HL-60 (cell line): ENCODE measurements at places on chromosomes 11 and 22.
A peak's percentile ranks its signal among the peaks of the same experiment; 100 is the strongest.

- DNase-seq = no peak
Observed at GRCh38 chr11:19838994-19839768, 126.5 kb downstream of the NAV2 start.

- DNase-seq = no peak
Observed at GRCh38 chr11:10243896-10244575, 50.0 kb downstream of the SBF2 start.

- no peak for DNase-seq
Observed at GRCh38 chr11:67493548-67494370, 10.9 kb downstream of the AIP start.

- no peak for DNase-seq
Observed at GRCh38 chr11:26078231-26078821, 253.6 kb upstream of the ANO3 start.

- no peak for DNase-seq
Observed at GRCh38 chr11:61803889-61804647, 11.4 kb downstream of the FEN1 start.

DNA sequence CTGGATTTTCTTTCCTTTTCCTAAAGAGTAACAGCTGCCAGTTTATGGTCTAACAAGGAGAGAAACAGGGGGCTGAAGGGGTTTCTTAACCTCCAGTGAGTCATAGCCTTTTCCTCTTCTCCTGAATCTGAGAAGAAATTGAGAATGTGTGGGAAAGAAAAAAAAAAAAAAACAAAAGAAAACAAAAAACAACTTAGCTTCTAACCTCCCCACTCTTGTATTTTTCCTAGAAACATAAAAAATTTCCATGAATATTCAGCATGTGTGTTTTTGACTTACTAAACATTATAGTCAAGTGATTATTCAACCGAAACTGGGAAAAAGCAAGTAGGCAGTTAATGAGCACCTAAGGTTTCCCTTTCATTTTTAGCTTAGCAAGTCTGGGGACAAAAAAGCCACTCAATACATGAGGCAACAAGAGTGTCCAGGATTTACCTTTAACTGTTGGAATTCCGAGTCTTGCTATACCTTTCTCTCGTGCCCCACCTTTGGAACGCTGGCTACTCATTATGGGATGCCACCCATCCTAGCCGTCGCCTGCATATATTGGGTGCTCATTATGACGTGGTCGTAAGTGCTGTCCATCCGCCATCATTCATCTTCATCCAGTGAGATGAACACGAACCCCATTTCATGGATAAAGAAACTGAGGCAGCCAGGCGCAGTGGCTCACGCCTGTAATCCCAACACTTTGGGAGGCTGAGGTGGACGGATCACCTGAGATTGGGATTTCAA lies 2.4 kb downstream of the ASPHD2 start:
- no peak for DNase-seq

- no peak for DNase-seq
Observed at GRCh38 chr11:31492320-31492913, 17.0 kb downstream of the IMMP1L start.

DNA sequence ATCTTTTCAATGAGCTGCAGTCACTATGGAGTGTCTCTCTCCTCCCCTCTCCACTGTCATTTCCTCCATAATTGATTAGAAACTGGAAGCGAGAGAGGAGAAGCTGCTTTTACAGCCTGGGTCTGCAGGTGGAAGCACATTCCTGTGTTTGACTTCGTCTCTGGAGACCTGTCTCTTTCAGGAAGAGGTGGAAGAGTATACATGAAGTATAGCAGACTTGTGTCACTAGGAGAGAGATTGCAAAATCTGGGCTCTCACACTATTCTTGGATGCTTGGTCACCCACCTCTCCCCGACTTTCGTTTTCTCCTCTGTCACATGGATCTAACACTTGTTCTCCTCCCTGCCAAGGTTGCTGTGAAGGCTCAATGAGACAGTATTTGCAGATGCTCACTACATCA lies 323.3 kb downstream of the NTM start:
- DNase-seq = no peak

- no peak for DNase-seq
Observed at GRCh38 chr11:104352036-104352435, 188.1 kb upstream of the PDGFD start.

DNA sequence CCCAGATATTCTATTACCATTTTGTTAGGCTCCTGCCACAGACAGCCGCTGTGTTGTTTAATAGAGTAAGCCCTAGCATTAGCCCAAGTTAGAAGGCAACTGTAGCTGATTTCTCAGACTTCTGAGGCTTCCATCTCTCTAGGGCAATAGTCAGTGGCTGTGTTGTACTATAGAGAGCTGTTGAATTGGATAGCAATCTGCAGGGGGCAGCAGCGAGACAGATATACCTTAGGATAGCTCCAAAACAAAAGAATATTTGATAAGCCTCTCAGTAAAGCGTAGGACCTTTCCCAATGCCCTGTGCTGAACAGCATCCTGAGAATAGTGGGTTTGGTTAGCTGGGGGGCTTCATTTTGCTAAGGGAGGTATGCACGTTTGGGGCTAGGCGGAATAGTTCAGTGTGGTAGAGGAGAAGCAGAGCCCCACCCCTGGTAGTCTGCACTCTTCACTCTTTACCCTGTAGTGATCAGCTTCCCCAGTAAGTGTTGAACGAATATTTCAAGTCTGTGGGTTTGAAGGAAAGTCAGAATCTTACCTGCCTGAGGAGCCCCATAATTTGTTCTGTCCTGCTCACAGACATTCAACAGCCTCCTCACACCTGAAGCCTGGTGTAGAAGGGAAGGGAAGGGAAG lies 515.1 kb downstream of the INSC start:
- DNase-seq = peak; percentile 59

GRCh38 chr11:11635443-11635842 lies 13.6 kb upstream of the GALNT18 start:
- no peak for DNase-seq

- no peak for DNase-seq
Observed at GRCh38 chr11:79088967-79089366, 351.9 kb downstream of the TENM4 start.

GRCh38 chr22:43308836-43309235 lies 34.3 kb downstream of the SCUBE1 start:
- DNase-seq = no peak

GRCh38 chr11:128929991-128930390 lies 12.7 kb downstream of the TP53AIP1 start:
- DNase-seq = no peak

GRCh38 chr22:19983741-19984140 lies 32.9 kb downstream of the ARVCF start:
- no peak for DNase-seq

DNA sequence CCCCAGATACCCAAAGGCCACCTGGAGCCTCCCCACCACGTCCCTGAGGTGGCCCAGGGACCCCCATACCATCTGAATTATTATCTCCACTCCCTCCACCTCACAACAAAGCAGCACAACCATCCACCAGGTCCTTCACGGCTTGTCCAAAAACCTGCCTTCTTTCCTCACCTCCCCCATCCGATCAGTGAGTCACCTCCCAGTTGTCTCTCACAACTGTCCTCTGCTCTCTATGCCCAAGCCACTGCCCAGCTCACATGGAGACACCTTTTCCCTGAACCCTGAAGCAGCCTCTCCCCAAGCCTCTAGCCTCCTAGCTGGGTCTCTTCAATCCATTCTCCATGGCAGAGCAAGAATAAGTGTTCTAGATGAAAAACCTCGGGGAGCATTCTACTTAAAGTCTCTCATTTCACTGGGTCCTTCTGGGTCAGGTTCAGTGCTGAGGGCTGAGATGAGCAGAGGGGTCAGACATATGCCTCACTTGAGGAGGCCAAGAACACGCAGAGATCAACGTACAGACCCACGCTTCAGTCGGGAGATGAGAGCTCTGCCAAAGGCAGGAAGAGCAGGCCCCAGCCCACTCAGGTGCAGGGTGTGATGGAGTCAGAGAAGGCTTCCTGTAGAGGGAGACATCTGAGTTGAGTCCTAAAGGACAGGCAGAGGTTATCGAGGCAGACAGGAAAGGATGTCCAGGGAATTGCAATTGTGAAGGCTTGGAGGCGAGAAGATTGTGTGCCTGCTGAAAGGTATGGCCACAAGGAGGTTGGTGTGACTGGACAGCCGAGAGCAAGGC lies 74.7 kb downstream of the PDE2A start:
- no peak for DNase-seq

- no peak for DNase-seq
Observed at GRCh38 chr11:66815646-66816045, 27.6 kb upstream of the RCE1 start.

DNA sequence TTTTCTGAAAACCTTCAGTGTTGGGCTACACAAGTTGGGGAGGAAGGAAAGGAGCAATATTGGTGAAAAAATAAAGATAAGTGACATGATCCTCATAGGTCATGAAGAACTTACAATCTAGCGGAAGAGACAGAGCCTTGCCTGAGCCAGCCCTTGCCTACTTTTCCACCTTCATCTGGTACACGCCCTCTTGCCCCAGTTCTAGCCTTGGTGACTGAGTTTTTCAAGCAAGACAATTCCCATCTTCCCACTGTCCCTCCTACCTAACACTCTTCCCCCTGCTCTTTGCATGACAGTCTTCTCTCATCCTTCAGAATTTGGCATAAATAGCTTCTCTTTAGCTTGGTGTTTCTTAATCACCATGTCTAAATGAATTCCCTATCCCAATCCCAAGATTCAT lies 42.6 kb downstream of the BBOX1 start:
- DNase-seq = no peak

DNA sequence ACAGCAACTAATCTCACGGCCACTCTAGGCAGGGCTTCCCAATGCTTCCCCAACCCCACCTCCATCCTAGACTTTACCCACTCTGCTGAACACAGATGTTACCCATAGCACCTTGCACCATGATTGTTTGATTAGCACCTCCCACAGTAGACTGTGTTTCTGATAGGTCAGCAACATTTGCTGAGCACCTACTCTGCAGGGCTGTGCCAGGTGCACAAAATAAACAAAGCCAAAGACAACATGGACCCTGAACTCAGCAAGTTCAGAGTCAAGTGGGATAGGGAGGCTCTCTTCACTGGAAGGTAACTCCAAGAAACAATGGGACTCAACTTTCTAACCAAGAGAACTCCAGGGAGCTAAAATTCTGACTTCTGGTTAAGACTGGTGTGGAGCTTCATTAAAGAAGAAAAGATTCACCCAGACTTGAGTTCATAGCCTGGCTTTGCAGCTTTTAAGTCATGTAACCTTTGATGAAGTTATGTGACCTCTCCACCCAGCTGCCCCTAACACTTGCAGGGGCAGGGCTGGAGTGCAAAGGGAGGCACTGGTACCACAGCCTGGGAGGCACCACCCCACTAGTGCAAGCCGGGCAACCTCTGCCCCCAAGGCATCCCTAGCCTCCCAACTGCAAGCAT lies 6.7 kb upstream of the RTN4RL2 start:
- DNase-seq = no peak

DNA sequence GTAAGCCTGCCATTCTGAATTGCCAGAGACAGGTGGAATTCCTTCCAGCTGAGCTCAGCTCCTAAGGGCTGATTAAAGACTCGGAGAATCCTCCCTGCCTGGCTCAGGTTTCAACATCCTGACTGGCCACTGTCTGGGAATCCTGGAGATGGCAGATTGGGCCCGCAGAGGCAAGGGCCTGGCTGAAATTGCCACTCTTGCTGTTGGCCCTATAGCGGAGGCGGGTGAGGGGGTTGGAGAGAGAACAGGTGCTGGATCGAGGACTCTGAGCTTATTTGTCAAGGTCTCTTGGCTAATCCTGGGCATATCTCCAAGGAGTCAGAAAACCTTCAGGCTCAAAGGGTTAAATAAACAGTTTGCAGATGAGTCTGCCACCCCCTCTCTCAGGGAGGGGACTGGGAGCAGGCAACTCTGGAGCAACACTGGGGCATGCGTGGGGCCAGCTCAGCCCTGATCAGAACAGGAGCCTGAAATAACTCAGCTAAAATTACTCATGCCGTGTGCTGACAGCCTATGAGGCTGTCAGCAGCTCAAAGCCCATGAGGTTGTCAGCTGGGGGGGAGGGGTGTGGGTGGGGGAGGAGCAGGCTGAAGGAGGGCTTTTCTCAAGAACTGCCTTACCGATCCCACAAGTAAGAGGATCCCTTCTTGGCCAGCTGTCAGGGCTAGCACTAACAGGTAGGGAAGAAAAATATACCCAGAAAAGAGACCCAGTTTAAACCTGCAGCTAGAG lies 14.7 kb upstream of the MFRP start:
- peak; percentile 27 for DNase-seq

DNA sequence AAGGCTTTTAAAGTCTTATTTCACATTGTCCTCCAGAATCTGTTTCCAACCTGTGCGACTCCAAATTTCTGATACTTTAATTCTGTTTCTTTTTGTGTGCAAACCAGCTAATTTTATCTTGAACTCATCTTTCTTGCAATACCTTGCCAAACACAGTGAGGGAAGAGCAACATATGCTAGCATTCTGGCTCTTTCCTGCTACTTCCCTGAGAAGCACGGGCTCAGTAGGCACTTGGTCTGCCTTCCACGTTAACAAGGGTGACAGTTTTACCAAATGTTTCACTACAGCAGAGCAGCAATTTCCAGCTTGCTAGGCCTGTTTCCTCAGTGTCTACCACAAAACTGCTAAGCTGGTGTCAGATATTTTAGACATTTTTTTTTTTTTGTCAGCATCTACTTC lies 405.8 kb downstream of the NTM start:
- DNase-seq = no peak

- DNase-seq = peak; percentile 46
Observed at GRCh38 chr22:24423519-24424000, 3.8 kb upstream of the ADORA2A start.

GRCh38 chr11:1223346-1224110 lies 662 bp downstream of the MUC5B start:
- no peak for DNase-seq

- no peak for DNase-seq
Observed at GRCh38 chr11:106217456-106217855, 140.0 kb downstream of the AASDHPPT start.

DNA sequence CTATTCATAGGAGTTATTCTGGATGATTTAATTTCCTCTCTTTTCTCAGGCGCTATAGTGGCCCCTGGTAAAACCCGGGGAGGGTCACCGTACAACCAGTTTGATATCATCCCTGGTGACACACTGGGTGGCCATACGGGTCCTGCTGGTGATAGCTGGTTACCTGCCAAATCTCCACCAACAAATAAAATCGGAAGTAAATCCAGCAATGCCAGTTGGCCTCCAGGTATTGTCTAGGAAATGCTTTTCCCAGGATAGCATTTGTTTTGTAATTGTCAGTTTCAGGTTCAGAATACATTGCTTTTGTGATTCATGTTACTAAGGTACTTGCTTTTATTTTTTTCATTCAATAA lies 35.6 kb upstream of the ADSL start:
- no peak for DNase-seq

DNA sequence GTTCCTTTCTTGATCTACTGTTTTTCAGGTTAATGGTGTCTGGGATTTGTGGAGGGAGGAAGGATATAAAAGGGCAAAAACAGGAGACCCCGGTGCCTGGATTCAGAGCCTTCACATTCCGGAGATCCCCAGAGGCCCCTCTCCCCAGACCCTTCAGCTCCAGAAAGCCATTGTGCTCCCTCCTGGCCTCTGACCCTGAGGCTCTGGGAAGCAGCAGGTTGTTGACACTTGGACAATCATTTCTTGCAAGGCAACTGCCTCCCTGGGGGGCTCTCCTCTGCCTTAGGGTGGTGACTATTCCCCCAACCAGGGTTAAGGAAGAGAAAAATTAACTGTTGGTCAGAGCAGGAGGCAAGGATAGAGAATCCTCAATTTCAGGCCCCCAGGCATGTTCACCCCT lies 86.9 kb upstream of the NNMT start:
- no peak for DNase-seq

GRCh38 chr22:47195156-47195483 lies 432.7 kb downstream of the TBC1D22A start:
- no peak for DNase-seq

GRCh38 chr11:43547889-43548381 lies 132.6 kb upstream of the HSD17B12 start:
- no peak for DNase-seq

- peak; percentile 17 for DNase-seq
Observed at GRCh38 chr11:85826116-85826855, 15.3 kb upstream of the SYTL2 start.
